Stimulated activated CD8-positive, alpha-beta memory T cell treated with anti-CD3 and anti-CD28 coated beads, Interleukin-7, amount 100 ng/mL, for 1 hour (primary cell): ENCODE measurements at places on chromosomes 3 and 15.

DNA sequence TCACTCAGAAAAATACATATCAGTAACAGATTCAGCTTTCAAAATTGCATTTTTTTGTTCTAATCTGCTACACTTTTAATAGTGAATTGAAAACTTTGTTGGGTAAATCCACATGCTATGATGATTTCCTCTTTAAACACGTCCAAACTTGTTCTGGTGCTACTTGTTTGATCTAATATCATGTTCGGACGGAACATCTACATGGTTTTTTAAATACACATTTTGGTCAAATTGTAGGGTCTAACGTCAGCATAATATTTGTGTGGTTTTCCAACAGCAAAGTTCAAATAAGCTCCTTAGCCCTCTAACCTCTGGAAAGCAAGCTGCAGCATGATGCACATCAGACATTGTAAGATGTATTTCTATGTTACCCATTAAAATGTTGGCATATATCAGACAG, 98.5 kb upstream of the OSTN start:
- no peak for DNase-seq

GRCh38 chr15:71333136-71333700, 217.9 kb downstream of the THSD4 start:
- DNase-seq: no peak

DNA sequence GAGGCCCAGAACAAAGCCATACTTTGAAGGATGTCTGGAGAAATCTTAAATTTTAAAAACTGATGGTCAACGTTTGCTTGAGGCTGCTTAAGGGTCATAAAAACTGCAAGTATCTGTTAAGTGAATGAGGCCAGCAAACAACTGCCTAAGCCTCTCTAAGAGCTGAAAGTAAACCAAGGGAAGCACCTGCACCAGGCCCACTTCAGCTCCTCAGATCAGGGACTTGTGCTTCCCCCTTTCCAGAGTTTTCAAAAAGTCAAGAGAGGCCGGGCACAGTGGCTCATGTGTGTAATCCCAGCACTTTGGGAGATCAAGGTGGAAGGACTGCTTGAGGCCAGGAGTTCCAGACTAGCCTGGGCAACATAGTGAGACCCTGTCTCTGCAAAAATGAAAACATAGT, 9.1 kb downstream of the FBXL22 start:
- no peak for DNase-seq

DNA sequence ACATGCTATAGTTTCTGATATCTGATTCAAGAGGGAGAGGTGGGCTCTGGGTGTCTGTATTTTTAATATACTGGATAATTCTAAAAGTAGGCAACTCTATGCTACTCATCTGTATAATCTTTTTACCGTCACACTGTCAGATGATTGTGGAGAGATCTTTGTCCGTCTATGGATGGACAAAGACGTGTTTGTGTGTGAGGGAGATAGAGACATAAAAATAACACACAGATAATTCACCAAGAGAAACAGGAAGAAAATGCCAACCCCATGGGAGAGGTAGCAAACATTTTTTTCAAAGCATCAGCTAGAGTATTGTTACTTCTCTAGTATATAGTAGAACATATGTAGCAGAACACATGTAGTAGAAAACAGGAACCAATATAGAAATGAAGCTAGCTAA, 346.1 kb downstream of the AGBL1 start:
- DNase-seq: no peak

DNA sequence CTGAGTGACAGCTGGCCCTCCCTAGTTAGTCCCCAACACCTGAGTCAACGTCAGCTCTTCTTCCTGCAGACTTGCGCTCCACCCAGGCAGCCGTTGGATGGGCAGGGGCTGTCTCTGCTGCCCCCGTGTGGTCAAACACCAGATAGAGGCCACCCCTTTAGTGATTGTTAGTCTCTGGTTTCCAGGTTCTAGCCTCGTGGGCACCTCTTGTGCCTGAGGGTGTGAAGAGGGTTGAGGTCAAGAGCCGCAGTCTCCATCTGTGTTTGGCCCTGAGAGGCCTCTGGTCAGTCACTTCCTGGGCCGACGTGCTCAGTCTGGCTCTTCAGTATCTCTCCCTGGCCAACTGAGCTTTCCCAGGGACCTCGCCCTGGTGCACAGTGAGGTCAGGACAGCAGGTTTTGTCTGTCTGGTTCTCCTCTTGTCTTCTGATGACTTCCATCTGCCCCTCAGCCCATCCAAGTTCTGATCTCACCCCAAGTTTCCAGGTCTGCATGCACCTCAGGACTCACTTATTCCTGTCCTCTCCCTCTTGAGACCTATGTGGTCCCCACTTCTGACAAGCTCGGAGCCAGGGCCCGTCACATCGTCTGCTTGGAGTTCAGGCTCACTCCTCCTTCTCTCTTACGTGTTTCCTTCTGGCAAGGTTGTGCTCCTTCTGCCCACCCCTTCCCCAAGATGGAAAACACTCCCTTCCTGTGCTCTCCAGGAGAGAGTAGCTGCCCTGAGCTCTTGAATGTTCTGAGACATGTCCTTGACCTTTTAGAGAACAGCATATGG, 20.9 kb downstream of the CD276 start:
- DNase-seq: no peak

GRCh38 chr3:172125963-172126457, 86.6 kb downstream of the FNDC3B start:
- DNase-seq: no peak

GRCh38 chr3:74267588-74268184, 346.8 kb downstream of the CNTN3 start:
- no peak for DNase-seq

DNA sequence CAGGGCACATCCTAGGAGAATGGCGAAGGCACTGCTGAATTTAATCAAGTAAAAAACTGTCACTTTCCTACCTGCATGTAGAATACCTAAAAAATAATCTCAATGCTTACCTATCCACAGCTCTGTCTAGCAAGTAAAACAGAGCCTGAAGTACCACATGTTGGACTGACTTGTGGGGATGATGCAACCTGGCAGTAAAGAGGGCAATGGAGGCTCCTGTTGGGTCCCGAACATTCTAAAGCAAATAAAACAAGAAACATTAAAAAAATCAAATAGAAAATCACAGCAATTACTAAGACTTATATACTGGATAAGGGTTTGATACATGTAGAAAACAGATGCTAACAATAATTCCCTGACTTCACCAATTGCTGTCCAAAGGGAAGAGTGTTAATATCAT, 56.1 kb downstream of the PTPN9 start:
- no peak for DNase-seq

GRCh38 chr3:178201714-178202113, 334.5 kb upstream of the KCNMB2 start:
- DNase-seq: no peak

DNA sequence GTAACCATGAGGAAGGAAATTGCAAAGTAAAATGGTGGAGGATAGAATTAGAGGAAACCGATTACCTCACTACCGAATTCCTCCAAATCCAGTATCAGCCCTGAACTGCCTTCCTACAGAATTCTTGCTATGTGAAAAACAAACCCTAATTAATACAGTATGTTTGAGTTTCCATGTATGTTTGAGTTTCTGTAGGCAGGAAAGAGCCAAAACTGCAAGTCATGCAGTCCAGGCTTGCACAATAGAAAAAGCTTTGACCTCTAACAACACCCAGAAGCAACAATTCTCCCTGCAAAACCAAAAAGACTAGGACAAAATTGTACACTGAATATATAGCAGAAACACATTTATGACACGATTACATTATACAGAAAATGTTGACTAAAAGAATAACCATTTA, 614.8 kb downstream of the DIPK2A start:
- no peak for DNase-seq

GRCh38 chr3:64508140-64508539, 179.7 kb downstream of the ADAMTS9 start:
- no peak for DNase-seq

DNA sequence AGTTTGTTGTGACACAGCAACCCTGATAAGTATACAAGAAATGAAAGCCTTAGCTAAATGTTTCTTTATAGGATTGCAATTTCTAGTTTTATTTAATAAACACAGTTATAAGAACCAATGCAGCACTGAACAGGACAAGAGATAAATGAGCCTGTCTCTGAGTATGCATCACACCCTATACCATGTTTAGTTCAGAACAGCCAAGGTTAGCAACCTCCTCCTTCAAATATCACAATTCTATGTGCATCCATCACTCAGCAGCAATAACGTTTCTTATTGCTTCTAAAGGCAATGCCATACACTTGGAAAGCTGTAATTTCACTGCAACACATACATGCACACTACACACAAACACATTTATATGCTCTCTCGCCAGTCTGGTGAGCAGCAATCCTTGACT, 280.6 kb downstream of the PTPRG start:
- no peak for DNase-seq

GRCh38 chr3:153338487-153338886, 176.5 kb downstream of the RAP2B start:
- DNase-seq: no peak

DNA sequence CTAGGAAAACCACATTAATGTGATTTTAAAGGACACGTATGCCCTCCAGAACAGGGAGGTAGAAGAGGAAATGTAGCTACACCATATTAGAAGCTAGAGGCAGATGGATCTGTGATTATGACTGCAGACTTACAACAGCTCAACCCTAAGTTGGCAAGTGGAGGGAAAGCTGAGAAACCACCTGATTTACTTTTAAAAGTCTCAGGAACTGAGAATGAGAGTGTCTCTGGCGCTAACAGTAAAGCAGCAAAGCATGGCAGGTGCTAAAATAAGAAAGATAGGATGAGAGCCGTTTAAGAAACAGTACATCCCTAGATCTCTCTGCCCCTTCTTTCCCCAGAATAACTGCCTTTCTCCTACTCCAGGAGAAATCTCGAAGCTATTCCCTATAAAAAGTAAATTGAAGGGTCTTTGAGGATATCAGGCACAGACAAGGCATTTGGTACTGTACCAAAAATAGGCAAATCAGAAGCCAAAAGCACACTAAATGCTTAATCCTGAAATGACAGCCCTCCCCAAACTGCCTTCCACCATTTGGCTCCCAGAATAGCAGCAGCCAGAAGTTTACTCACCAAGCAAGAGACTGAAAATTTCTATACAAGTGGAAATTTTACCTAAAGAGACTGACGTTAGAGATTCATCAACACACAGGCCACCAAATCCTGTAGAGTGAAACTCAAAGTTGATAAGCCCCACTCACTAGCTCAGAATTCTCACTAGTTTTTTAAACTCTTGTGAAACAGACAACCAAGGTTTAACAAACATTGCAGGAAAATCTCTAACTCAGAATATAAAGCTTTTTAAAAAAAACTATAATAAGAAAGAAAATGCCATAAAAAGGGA, 34.3 kb upstream of the PARP14 start:
- DNase-seq: no peak

GRCh38 chr3:72189339-72189738, 404.4 kb upstream of the PROK2 start:
- no peak for DNase-seq

GRCh38 chr3:86948822-86949221, 42.1 kb downstream of the VGLL3 start:
- no peak for DNase-seq

DNA sequence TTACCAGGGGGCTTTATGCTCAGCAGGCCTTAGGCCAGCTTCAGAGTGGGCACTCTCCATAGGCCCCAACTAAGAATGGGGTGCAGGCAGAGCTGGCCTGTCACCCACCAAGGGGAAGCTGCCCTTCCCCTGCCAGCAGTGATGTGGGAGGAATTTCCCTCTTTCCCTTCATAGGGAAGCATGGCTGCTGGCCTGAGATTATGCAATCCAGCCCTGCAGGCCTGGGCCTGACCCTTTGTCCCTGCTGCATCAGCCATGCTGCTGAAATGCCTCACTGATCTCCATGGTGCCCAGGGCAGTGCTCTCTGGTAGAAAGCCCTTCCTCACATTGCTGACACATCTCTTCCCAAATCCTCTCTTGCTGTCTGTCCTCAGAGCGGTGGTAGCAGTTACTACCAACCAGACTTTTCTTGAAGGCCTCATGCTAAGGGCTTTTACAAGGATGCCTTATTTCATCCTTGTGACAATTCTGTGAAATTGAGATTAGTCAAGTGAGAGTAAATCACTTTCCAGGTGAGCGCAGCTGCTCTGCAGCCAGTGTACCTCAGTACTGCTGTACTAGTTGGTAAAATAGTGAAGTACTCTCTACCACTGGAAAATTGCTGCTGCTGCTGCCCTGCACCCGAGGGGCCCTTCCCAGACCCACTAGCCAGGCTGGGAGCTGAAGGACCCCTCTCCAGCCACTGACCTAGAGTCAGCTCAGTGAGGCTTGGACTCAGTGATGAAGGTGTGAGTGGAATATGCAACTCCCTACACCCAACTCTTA, 33.8 kb downstream of the MRAS start:
- no peak for DNase-seq

- no peak for DNase-seq
These were observed 7.5 kb downstream of the MESP1 start for GRCh38 chr15:89743594-89743993.

GRCh38 chr3:183710231-183710630, 12.6 kb downstream of the YEATS2 start:
- no peak for DNase-seq

- no peak for DNase-seq
These were observed 21.6 kb downstream of the PDIA5 start for GRCh38 chr3:123088387-123088786.

DNA sequence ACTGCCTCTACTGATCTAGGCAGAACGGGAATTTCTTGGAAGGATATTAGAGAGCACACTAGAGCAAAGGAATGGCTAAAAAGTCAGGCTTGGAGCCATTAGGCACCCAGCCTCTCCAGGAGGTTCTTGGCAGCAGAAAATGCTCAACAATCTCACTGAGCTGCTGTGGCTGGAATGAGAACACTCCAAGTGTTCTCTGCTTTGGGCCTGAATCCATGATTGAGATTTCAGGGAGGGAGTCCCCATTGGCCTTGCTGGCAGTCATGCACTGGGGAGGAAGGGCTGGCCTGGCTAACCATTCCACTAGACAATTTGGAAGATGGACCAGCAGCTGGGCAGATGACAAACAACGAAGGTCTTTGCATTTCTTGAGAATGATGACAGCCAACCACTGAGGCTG, 362.6 kb downstream of the SHQ1 start:
- DNase-seq: no peak

- no peak for DNase-seq
These were observed 508.0 kb upstream of the MDFIC2 start for GRCh38 chr3:70820397-70820796.

- no peak for DNase-seq
These were observed 41.8 kb downstream of the SMAD3 start for GRCh38 chr15:67107014-67107812.

- no peak for DNase-seq
These were observed 152.0 kb downstream of the ATP10A start for GRCh38 chr15:25711164-25711563.

DNA sequence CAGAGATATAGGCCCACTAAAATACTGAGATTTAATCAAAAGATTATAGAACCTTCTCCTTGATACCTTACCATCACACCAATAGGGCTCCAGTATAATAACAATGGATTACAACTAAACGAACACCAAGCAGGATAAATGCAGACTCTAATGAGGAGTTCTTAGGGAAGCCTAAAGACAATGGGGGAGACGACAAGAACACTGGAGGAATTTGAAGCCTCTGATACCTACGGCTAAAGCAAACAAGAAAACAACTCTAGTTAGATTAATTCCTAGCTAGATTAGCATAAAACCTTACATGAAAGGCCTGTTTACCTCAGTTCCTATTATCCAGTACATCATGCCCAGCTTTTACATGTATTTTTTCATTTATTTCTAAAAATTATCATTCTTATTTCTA, 35.1 kb downstream of the NGLY1 start:
- no peak for DNase-seq

GRCh38 chr3:178588628-178589027, 52.4 kb downstream of the KCNMB2 start:
- no peak for DNase-seq
